Osteocyte (in vitro differentiated cells): ENCODE measurements at places on chromosomes 13 and 19. TPM values are rescaled to one million over a fixed set of nuclear protein-coding genes. Genes with fewer than 3 reads are reported as not detected.

DNA sequence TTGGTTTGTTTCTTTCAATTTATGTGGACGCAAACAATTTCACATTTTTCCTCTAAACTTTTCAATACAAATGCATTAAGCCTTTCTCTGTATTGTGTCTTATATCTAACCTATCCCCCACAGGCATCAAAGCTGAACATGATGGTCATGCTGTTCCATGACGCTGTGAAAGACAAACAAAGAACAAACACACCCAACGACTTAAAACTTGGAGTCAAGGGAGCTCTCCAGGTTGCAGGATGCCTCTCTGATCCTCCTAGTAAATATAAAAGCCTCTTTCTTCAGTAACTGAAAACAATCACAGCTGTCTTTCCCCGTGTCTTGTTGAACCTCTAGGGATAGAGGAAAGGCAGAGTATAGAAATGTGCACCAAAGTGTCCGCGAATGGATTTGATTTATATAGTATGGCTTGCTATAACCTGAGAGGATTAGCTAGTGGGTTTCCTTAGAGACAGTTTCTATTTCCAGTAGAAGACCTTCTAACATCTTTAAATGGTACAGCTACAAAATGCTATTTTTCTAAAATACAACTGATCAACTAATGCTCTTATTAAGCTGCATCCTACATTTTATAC is 43.1 kb downstream of the PCDH9 start:
- DNase-seq = no peak

DNA sequence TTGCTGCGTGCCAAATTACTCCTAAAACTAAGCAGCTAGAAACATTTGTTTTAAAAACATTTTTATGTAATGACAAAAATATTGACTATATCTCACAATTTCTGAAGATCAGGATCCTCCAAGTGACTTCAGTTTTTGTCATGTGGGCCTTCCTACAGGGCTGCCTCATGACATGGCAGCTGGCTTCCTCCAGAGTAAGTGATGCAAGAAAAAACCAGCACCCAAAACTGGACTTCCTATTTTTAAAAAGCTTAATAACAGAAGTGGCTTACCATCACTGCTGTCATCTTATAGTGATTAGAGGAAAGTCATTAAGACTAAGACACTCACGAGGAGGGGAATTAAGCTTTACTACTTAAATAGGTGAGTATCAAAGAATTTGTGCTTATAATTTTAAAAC is 681.7 kb downstream of the PCDH17 start:
- DNase-seq = no peak

DNA sequence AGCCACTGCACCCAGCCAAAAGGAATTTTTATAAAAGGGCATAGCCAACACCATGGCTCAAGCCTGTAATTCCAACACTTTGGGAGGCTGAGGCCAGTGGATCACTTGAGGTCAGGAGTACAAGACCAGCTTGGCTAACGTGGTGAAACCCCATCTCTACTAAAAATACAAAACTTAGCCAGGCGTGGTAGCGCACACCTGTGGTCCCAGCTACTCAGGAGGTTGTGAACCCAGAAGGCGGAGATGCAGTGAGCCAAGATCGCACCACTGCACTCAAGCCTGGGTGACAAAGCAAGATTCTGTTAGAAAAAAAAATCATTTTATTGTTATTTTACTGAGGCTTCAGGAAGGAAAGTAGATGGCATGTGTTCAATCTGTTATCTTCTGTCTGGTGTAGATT is 31.3 kb upstream of the FOXO1 start:
- no peak for DNase-seq

DNA sequence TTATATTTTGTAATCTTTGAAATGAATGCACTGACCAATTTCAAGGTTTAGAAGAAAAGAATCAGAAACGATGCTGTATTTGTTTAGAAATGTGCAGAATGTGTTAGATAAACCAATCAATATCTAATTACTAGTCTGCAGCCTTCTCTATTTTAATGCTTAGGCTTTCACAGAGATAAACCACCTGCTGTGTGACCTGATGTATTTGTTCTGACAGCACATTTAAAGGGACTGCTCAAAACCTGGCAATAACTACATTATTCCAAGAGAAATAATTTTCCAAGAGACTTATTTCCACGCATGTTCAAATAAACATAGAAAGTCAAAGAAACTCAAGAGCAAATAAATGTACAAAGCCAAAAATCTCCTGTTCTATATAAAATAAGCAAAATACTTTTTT is 641.6 kb upstream of the PCDH20 start:
- DNase-seq = no peak

GRCh38 chr13:99301913-99302636 is 5.1 kb downstream of the GPR183 start:
- DNase-seq = no peak

DNA sequence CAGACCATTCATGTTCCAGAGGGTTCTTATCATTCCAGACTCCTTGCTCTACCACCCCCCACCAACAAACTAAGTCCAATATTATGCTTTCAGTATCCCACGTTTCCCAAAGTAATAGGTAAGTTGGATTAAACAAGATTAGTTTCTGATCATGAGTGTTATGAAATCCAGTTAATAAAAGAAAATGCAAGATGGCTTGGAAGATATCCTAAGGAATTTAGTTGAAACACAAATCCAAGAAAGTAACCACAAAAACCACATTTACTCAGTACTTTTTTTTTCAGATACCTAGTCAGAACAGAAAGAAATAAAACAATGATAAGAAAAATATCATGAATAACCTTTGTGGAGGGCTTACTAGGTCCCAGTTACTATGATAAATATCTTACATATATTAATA is 119.4 kb upstream of the MIR17HG start:
- DNase-seq = no peak

GRCh38 chr13:109154966-109155761 is 525.8 kb downstream of the MYO16 start:
- no peak for DNase-seq

- no peak for DNase-seq
These were observed 46.5 kb upstream of the RCBTB2 start for GRCh38 chr13:48579165-48579918.

GRCh38 chr19:29923653-29924052 is 18.4 kb upstream of the URI1 start:
- DNase-seq = no peak

- no peak for DNase-seq
These were observed 955 bp downstream of the IL4I1 start for GRCh38 chr19:49895566-49896297.

DNA sequence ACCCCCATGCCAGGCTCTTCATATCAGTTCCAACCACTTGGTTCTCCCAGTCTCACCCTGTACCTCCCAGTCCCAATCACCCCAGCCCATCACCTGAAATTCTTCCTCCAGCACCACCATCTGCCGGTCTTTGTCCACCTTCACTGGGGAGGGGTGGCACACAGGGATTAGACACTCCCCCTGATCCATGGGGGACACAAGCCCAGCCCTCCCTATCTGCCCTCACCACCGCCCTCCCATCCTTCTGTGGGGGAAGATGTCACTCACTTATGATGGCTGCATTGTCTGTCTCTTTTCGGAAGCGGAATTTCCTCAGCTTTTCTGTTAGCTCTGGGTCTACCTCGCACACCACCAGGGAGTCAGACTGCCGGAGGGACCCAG is 685 bp downstream of the GMFG start:
- no peak for DNase-seq

DNA sequence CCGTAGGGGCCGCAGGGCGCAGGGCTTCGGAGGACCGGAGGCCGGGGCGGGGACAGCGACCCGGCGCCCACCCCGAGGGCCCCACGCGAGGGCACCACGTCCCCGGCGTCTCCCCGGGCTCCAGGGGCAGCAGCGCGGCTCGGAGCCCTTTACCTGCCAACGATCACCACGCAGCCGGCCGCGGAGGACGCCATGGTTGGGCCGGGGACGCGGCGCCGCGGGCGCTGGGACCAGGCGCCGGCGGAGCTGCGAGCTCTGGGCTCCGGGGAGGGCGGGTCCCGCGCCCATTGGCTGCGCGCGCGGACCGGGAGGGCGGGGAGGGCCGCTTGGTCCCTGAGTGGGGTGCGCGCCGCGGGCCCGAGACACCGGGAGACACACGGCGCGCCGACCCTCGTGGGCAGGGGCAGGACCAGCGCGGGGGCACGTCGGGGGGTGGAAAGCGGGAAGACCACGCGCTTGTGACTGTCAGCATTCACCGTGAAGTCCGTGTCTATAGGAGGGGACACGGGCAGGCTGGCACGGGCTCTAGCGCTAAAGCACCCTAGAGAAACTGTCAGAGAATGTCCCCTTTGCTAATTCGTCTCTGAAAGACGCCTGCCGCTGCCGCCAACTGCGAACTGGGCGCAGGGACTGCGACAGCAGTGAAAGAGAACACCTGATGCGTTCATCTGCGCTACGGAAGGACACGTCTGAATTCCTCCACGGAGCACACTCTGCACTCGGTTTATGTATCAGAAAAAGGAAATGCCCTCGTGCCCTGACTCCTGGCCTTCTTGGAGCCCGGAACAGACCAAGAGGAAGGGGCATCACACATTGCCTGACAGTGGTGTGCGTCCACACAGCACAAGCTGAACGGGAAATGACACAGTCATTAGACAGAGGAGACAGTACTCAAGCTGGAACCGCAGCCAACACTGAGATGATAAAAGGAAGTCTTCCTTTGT is at the start of gene CRYL1:
Gene CRYL1 (minus strand): TSS at position 257 of the 944 bp plus-strand sequence. CDS start 63 bp downstream, at position 194.
- no peak for DNase-seq

DNA sequence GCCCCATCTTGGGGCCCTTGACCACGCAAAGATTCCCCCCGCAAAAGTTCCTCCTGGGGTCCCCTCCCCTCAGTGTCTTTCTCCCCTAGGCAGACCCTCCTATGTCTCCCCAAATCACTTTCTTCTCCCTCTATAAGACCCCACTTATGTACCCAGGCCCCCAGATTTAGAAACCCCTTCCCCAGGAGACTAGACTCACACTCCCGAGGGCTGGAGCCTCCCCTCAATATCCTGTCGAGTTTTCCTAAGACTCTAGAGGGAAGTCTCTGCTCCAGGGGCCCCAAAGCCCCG is 1.4 kb downstream of the SLC1A5 start:
- no peak for DNase-seq

MAST3 gene
- total RNA-seq = 7.6 and 8.0 TPM in 2 replicates

FAM216B gene
- not detected in 2 replicates for total RNA-seq

ERVK3-1 gene
- 28.7 and 36.2 TPM in 2 replicates for total RNA-seq

RGS9BP gene
- total RNA-seq = 0.37 and 0.86 TPM in 2 replicates

PRKCG gene
- total RNA-seq = 0.21 and 0.30 TPM in 2 replicates

ZNF547 gene
- 3.4 and 5.5 TPM in 2 replicates for total RNA-seq
